ENCODE measurements at places on chromosomes 3 and 15.

- DNase-seq: no peak
These were observed 9.4 kb downstream of the BCL6 start for GRCh38 chr3:187735837-187736236.

GRCh38 chr15:93866476-93866875 is 364.9 kb upstream of the MCTP2 start:
- DNase-seq: no peak

GRCh38 chr3:29324180-29324651 is 43.3 kb downstream of the RBMS3 start:
- no peak for DNase-seq

GRCh38 chr15:66780172-66780972 is 78.3 kb downstream of the SMAD6 start:
- DNase-seq: no peak

- no peak for DNase-seq
These were observed 16.8 kb downstream of the MEF2A start for GRCh38 chr15:99582508-99582960.

DNA sequence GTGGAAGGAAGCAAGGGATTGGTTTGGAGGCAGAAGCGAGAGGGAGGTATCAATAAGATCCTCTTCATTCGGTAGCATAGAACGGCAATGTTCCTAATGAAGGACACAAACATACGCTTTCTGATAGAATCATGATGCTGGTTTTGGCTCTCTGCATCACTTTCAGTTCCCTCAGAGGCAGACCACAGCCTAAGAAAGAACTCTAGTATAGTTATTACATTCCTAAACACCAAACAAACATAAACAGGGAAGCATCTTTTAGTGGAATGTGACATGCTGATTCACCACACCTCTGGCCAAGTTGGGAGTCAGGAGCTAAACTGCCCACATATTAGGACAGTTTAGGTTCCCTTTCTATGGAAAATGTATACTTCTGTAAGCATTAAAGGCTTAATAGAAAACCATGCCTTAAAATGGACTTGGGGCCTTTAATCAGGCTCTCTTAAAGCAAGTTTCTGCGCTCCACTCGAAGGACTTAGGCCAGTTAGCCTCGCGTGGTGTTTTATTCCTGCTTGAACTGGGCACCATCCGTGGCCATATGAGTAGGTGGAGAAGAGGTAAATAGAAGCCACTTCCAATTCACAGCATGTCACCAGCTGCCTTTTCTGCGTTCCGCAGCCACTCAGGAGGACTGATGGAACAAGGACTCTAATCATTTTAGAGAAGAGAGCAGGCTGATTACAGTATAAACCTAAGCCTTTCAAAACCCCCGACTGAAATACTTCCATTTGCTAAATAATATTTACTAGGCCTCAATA is 53.7 kb downstream of the CD47 start:
- no peak for DNase-seq

DNA sequence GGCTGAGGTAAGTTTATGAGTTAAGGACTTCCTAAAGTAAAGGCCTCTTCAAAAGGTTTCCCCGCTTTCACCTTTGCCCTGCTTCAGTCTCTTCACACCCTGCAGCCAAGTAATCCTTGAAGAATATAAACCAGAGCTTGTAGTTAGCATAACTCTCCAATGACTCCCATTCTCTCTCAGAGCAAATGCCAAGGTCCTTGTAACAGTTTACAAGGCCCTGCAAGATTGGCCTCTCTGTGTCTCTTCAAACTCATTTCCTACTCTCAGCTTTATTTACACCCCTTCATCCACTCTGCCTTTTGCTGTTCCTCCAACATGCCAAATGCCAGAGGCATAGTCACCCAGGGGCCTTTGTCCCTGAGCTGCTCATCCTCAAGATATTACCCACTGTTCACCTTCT is 60.5 kb upstream of the MME start:
- DNase-seq: no peak

- DNase-seq: no peak
These were observed 13.8 kb downstream of the VPS18 start for GRCh38 chr15:40908095-40908494.

- no peak for DNase-seq
These were observed 250.0 kb upstream of the PROK2 start for GRCh38 chr3:72034986-72035385.

- no peak for DNase-seq
These were observed 227.7 kb upstream of the ST8SIA2 start for GRCh38 chr15:92166029-92166428.

DNA sequence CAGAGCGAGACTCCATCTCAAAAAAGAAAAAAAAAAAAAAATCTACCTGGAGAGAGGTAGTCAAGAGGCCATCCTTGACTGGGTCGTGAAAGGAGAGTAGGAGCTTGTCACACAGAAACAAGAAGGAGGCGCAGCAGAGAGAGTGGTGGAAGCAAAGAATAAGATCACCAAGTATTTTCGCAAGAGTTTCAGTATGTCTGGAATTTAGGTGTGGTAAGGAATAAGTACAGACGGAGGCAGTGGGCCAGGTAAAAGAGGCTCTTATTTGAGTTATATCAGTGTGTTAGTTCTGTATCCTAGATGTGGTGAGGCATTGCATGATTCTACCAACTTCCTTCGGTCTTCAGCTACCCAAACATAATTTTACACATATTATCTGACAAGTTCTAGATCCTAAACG is 14.6 kb upstream of the ATP10A start:
- DNase-seq: no peak

GRCh38 chr3:149552700-149553099 is 78.2 kb downstream of the TM4SF4 start:
- no peak for DNase-seq

GRCh38 chr3:134877788-134878187 is 82.7 kb downstream of the EPHB1 start:
- DNase-seq: no peak
